Mesenteric fat pad (tissue), 1 donor: ENCODE measurements at places on chromosomes 2 and 18.

GRCh38 chr18:23502516-23503037, 734 bp upstream of the RMC1 start:
- no peak for DNase-seq

DNA sequence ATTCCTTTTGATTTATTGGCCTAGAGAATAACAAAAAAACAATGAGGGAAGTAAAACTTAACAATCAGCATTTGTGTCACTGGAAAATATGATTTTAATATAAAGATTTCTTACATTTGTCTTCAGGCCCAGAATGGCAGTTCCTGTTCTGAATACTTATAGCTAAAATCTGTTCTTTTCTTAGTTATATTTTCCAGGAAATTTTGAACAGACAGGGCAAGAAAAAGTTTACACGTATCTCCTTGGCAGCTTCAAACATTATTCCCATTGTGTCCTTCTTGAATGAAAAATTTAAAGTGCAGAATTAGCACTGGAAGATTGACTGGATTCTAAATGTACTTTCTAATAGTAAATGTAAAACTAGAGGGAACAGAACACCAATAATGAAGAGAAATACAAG, 1454.0 kb upstream of the PIK3C3 start:
- DNase-seq, result no peak

DNA sequence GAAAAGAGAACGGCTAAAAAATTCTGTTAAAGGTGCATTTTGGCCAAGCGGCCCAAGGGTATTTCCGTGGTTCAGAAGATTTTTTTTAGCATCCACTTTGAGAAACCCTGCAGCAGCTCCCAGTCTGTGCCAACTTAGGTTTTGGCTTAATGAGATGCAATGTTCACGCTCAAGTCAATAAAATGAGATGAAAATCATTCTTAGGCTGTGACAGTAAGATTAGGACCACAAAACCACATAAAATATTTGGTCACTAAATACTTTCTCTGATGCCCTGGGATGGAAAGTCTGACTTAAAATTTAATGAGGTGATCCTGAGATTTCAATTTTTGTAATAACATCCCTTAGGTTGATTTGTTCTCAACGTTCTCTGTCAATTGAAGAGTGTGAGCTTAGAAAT, 74.2 kb upstream of the FHL2 start:
- DNase-seq, result no peak

DNA sequence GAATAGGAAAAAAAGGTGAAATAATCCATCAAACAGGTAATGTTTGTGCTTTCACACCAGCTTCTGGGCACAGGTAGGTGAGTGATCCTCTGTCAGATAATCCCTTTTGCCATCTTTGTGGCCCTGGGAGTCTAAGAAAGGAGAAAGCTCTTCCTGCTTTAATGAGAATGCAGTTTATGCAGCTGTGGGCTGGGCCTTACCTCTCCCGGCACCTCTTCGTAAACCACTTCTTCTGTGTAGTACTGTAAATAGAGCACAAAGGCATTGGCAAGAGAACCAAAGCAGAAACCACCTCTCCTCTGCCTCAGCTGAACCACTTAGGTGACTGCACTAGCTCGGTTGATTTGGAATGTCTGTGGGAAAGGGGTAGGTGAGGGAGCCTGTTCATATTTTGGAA, 4.9 kb downstream of the NEB start:
- DNase-seq, result no peak

DNA sequence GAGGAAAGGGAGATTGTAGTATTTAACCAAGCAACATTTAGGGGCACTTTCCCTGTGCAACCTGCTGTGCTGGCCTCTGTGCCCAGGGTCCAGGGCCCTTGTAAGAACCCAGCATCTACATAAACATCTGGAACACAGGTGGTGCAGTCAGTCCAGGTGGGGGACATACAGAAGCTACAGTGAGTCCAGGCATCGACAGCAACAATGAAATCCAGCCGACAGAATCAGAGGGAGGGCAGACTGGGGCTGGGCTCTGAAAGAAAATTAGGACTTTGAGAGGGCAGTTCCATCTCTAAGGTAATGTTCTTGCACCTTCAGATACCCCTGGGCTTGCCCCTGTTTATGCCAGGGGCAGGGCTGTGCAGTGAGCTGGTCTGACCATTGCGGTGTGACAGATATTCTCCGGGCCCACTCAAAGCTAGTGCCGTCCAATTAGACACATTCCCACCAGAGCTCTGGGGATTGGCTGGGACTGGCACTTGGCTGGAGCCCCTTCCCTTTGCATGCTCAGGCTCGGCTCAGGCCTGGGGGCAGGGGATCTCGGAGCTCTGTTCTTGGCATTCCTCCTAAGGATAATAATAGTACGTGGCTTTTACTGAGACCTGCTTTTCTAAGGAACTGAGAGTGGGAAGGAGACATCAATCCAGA, 5.4 kb downstream of the LBH start:
- DNase-seq, result peak; percentile 88

GRCh38 chr2:20346565-20347381, 3.9 kb downstream of the PUM2 start:
- no peak for DNase-seq

- DNase-seq, result no peak
Observed at GRCh38 chr2:207935991-207936370, 89.3 kb downstream of the PLEKHM3 start.

DNA sequence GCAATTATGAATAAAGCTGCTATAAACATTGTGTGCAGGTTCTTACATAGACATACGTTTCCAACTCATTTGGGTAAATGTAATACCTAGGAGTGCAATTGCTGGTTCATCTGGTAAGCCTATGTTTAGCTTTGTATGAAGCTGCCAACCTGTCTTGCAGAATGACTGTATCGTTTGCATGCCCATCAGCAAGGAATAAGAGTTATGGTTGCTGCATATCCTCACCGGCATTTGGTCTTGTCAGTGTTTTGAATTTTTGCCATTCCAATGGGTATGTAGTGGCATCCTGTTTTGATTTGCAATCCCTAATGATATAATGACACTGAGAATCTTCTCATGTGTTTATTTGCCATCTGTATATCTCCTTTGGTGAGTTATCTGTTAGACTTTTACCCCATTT, 20.7 kb downstream of the CCDC150 start:
- no peak for DNase-seq

GRCh38 chr2:151289972-151290866, 751 bp upstream of the NMI start:
- DNase-seq, result no peak

GRCh38 chr2:113776949-113777348, 20.5 kb upstream of the SLC35F5 start:
- no peak for DNase-seq

GRCh38 chr2:136381722-136382633, 264.0 kb upstream of the CXCR4 start:
- DNase-seq, result no peak

DNA sequence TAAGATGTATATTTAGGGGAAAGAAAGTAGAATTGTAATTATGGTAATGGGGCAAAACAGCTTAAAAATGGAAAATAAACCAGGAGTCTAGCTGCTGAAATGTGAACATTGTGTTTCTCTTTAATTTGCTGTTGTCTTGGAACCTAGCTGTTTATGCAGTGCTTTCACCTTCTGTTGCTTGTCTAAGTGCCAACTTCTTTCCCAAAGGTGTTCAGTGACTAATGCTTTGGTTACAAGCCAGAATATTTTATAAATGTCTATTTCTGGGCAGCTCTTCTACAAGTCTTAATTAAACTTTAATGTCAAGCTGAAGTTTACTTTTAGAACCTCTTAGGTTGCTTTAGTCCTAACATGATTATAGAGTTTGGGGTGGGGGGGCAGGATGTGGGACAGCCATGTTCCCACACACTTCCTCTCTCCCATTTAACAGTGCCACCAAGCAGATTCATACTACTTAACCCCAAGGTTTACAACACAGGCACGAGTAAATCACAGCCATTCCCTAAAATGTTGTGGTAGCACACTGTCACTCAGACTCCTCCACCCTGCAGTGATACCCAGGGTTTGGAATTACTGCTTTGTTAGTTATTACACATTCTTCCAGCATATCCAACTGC, 60.6 kb downstream of the ITGA4 start:
- DNase-seq, result no peak

DNA sequence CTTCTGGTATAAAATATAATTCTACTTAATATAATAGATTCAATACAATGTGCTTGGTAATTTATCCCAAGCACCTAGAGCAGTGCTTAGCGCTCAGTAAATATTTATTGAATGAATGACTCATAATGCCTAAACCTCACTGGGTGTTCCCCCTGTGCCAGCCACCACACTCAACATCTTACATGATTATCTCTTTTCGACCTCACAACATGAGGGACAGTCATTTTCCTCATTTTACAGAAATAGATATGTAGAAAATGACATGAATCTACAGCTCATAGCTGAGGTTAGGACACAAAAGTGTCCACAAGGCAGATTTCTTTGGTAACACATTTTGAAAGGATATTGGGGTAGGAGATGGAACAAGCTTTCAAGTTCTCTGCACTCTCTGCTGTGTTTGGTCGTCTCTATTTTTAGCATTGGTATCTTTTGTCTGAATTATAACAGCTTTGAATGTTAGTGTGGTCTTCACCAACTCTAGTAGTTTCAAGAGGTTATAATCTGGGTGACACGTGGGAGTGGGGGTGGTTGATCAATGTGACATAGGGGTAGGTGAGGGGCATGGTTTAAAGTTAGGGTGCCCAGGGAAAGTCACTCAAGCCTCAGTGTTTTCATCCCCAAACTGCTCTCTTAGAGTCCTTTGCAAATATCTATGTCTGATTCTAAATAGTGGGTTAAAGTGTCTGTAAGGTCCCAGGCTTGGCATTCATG, 9.8 kb downstream of the MYOM1 start:
- no peak for DNase-seq
